ENCODE measurements at places on chromosomes 16 and 17. TPM values are rescaled to one million over a fixed set of nuclear protein-coding genes. Genes with fewer than 3 reads are reported as not detected.

The BAIAP3 gene
- 0.63 TPM for total RNA-seq

The YBX2 gene
- total RNA-seq = 0.37 TPM

The PABPN1L gene
- not detected for total RNA-seq

The CTRL gene
- total RNA-seq = not detected

The NTN3 gene
- total RNA-seq = 5.2 TPM

The STX1B gene
- total RNA-seq = 0.74 TPM

The HCRT gene
- total RNA-seq = not detected

The CENPX gene
- 19.1 TPM for total RNA-seq

The KRTAP4-11 gene
- not detected for total RNA-seq

The KRT36 gene
- not detected for total RNA-seq

The WIPI1 gene
- total RNA-seq = 61.1 TPM

The KCNJ12 gene
- 4.1 TPM for total RNA-seq

The KCNJ2 gene
- 9.1 TPM for total RNA-seq

The SCNN1B gene
- 3.0 TPM for total RNA-seq

The ZACN gene
- not detected for total RNA-seq

The ABCC12 gene
- total RNA-seq = not detected

The PRSS21 gene
- not detected for total RNA-seq

The DNAAF1 gene
- not detected for total RNA-seq

The NAT9 gene
- total RNA-seq = 20.7 TPM

The C16orf86 gene
- 1.2 TPM for total RNA-seq

The TOX3 gene
- total RNA-seq = 1.1 TPM

The KRTAP2-3 gene
- total RNA-seq = not detected

The TIMP2 gene
- 116 TPM for total RNA-seq

The PLXDC1 gene
- 12.7 TPM for total RNA-seq

The OR3A3 gene
- total RNA-seq = not detected

The MYH1 gene
- total RNA-seq = 0.21 TPM

The C16orf96 gene
- 0.11 TPM for total RNA-seq

The DLX3 gene
- total RNA-seq = not detected

The PTX4 gene
- total RNA-seq = not detected

The FASN gene
- total RNA-seq = 24.1 TPM

The GPRC5C gene
- total RNA-seq = 27.0 TPM

The STH gene
- not detected for total RNA-seq

The HOXB9 gene
- 0.85 TPM for total RNA-seq

The SYCE1L gene
- 0.90 TPM for total RNA-seq

The RFFL gene
- 9.7 TPM for total RNA-seq

The RUNDC3A gene
- 2.0 TPM for total RNA-seq

The PRAC2 gene
- total RNA-seq = 2.1 TPM

The PSKH1 gene
- total RNA-seq = 9.9 TPM

Data from urinary bladder (tissue), 4 donors.